T-cell (primary cell): ENCODE measurements at places on chromosomes 6 and 20.

DNA sequence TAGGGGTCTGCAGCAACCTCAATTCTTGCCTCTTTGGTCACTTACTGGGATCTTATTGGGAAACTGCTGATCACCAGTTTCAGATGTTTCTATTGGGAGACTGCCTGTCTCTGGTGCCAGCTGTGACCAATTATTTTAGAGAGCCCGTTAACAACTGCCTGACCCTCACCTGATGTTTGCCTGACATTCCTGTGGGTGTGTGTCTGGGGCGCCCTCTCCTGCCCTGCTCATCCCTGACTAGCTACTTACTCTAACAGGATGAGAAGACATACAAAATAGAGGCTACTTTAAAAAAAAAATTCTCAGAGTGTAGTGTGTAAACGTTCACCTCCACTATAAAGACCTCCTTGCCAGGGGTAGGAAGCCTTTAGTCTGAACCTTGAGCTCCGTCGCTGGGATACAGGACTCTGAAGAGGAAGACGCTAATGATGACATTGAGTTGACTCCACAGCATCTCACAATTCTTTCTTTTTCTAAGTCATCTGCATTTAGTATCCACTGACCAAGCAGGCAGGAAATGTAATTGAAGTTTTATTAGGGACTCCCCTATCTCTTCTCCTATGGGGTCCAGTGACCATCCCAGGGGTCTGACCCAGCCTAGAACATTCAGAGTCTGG is 54.6 kb upstream of the DDR1 start:
- no peak for DNase-seq

DNA sequence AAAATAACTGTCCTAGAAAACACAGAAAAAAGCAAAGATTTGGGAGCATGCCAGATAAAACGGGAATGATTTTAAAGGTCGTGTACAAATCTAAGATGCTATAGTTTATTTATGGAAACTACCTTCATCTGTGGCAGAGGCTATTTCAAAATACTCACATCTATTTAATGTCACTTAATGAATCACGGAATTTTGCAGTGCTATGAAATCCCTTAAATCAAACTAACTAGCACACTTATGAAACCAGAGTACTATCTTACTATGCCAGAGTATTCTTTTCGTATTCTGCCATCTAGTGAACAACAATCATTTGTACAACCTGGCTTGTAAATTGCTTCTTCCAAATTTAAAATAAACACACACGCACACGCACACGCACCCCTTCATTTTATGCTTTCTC is 77.9 kb upstream of the BMP5 start:
- DNase-seq: no peak

- DNase-seq: no peak
Measured at GRCh38 chr6:119129148-119129967, 50.9 kb upstream of the FAM184A start.

DNA sequence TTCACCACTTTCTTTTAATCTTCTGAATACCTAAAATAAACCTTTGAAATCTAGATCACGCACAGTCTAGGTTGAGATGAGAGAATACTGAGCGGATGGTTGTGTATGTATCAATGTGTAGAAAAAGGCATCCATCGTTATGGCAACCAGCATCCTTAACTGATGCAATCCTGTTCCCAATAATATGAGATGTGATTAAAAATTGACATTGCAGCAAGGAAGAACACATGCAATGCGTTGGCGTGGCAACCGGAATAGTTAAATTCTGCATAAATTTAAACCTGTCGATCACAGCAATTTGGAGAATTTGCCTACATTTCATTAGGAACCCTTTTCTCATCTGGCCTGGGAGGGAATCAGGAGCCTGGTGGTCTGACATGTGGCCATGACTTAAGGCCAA is 1.3 kb upstream of the L3MBTL1 start:
- no peak for DNase-seq
